ENCODE measurements at places on chromosomes 1 and 21. TPM values are rescaled to one million over a fixed set of nuclear protein-coding genes. Genes with fewer than 3 reads are reported as not detected.

DNA sequence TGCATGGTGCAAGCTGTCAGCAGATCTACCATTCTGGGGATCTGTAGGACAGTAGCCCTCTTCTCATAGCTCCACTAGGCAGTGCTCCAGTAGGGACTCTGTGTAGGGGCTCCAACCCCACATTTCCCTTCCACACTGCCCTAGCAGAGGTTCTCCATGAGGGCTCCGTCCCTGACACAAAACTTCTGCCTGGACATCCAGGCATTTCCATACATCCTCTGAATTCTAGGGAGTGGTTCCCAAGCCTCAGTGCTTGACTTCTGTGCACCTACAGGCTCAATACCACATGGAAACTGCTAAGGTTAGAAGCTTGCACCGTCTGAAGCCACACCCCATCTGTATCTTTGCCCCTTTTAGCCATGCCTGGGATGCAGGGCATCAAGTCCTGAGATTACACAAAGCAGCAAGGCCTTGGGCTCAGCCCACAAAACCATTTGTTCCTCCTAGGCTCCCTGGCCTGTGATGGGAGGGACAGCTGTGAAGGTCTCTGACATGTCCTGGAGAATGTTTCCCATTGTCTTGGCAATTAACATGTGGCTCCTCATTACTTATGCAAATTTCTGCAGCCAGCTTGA, 117.0 kb upstream of the NFIA start:
- DNase-seq = no peak

DNA sequence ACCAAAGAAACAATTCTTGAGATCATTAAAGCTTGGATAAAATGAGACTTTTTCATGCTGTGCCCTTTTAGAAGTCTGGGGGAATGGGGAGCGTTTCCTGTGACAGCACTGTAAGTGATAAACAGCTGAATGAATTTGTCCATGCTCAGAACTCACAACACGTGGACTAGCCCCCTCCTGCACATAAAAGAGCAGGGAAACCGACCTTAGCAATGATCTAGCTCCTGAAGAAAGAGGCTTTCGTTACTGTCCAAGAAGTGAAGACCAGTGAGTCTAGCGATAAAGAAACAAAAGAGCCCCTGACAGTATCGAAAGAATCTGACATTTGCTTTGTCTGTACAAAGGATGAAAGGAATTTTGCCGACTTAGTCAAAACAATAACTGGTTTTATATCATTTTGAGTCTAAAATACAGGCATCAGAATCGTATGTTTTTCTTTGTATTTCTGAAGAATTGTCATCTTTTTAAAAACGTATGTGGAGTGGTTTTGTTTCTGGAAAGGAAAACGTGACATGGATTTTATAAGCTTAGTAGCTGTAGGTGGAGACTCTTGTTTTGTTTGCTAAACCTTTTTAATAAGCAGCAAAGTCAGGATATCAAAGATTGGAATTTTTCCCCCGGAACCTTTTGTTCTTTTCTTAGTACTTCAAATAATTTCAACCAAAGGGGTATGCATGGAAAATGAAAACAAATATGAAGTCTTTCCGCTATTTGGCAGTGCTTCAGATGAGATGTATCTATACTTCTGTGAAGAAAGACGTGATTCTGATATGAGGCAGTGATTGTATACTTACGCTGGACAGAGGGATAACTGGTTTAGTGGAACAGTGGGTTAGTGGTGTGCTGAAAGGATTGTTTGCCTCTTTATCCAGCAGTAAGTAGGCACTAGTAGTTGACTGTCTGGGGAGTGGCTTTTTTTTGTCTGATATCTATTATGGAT, 61.0 kb downstream of the MAST2 start:
- DNase-seq = no peak

DNA sequence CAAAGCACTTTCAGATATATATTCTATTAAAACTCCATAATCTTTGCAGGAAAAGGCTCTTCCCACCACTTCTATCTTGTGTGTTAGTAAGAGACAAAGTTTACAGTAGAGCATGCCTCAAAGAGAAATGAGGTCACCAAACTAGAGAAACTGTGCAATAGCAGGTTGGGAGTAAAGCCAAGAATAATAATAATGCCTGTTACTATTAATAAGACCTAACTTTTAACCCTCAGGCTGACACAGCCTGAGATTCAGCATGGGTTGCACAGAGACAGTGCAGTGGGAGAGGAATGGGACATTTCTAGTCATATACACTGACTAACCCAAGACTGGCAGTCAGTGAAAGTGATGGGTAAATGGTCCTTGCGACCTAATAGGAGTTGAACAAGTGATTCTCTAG, 320.2 kb upstream of the NFIA start:
- DNase-seq = no peak

DNA sequence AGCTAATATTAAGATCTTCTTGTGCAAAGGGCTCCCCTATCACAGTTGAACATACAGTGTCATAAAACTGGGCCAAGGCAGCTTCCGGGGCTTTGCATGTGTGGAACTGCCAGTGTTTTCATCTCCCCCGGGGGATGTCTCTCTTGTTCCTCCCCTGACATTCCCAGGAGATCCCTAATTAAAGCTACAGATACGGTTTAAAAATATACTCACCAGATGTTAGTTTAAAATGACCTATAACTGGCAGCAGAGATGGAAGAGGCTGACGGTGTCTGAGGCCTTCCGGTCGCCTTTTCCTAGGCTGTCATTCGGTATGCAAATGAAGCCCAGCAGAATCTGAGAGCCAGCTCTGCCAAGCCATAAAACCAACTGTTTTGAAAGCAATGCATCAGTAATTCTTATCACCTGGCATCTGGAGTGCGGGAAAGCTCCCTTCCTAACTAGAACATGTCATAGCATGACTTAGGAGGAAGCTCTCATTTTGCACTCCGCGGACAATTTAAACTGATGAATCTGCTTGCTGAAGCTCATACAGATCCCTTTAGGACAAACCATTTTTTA, 436.5 kb upstream of the VAMP3 start:
- DNase-seq = no peak

DNA sequence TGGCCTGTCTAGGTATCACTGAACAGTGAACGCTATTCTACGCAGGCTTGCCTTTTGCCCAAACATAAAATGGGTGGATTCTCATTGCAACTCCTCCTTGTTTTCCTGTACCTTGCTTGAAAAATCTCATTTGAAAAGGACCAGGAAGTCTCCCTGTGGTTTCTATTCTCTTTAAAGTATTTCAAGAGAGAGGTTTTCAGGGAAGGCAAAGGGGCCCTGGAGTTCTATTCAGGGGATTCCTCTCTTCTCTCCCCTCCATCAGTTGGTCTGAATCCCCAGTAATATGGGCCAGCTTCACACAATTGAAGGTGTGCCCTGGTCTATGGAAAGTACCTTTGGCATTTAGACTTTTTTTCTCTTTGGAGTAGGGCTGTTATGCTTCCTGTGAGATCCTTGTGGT, 311.3 kb downstream of the RGS7 start:
- no peak for DNase-seq

Gene CASQ1
- total RNA-seq = not detected

Gene SMIM1
- 5.5 TPM for total RNA-seq

Gene PIGR
- 2.6 TPM for total RNA-seq

Gene C1orf141
- not detected for total RNA-seq

All from HCT116 (cell line).